IMR-90 (cell line): ENCODE measurements at places on chromosomes 2 and 18. TPM values are rescaled to one million over a fixed set of nuclear protein-coding genes. Genes with fewer than 3 reads are reported as not detected.

- no peaks in the 10 kb centered on the region for H3K27me3 ChIP-seq
- H3K4me1 ChIP-seq = no peaks in the 10 kb centered on the region
These were observed 755 bp downstream of the EIF4E2 start for GRCh38 chr2:232551250-232551638.

DNA sequence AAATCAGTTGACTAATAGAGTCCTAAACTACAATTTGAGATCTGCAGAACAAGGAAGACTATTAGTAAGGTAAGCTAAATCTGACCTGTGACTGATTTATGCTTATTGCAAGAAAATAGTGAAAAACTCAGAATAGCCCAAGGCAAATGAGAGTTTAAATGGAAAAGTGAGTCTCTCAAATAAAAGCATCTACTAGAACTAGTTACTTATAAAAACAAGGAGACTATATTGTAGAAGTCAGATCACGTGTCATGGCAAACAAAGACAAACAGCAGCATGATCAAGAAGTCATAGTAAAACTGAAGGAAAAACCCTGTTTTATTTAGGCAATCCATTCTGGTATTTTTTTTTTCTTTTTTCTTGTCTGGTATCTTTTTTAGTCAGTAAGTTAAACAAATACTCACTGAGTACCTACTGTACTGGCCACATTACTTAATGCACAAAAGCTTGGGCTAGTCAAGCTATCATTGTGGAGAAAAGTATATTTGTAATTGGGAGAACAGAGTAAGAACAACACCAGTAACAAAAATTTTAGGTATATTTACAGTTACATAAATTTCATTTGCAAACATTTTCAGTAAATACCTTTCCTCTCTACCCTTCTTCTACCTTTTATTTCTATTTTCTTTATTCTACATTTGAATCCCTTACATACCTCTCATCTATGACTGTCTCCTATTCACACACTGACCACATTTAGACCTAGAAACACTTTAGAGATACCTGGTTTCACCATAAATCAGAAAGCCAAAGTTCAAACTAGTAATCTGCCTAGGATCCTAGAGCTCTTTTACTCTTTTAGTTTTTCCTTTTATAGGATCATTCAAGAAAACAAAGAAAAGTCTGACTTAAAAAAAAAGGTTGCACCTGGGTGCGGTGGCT, 23.7 kb downstream of the CCDC88A start:
- no peaks in the 10 kb centered on the region for H3K4me1 ChIP-seq
- no peak overlapping the region for H3K27ac ChIP-seq
- no peak overlapping the region for H3K4me3 ChIP-seq
- no peak for DNase-seq
- peaks cover under 1% of the 10 kb centered on the region for H3K36me3 ChIP-seq

Gene CTDSP1
- 17.5 and 19.7 TPM in 2 replicates for total RNA-seq

Gene LRP1B
- total RNA-seq = under 0.01 TPM in 2 replicates

- no peak overlapping the region for H3K4me3 ChIP-seq
- H3K27ac ChIP-seq = no peak overlapping the region
- DNase-seq = no peak
- H3K27me3 ChIP-seq = no peaks in the 10 kb centered on the region
- H3K4me1 ChIP-seq = peaks cover 4% of the 10 kb centered on the region
These were observed 48.0 kb upstream of the TLK1 start for GRCh38 chr2:171208657-171209056.

GRCh38 chr2:176100547-176101140, 1.0 kb downstream of the HOXD12 start:
- H3K36me3 ChIP-seq = no peaks in the 10 kb centered on the region
- H3K27ac ChIP-seq = no peak overlapping the region
- H3K4me1 ChIP-seq = peaks cover 3% of the 10 kb centered on the region; the same call in 1 of the 2 replicates
- no peak overlapping the region for H3K4me3 ChIP-seq
- peaks cover 95% of the 10 kb centered on the region for H3K27me3 ChIP-seq
- DNase-seq = no peak

DNA sequence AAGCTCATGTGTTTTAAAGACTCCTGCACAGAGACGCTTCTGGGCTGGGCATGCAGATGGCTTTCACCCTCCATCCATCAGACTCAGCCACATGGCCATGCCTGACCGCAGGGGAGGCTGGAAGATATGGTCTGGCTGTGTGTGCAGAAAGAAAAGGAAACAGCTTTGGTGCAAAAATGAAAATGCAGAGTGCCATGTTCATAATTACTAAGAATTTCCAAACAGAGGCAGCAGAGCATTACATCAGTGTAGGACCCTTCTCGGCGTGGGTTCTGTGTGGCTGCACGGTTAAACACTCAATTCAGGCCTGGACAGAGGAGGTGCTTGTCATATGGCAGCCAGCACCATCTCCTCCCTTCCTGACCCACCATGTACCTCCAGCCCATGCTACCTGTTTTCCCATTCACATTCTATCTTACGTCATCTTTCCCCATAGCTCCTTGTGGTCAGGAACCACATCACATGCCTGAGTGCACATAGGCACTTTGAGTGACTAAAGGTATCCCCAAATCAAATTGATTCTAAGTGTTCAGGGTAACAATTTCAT, 200.3 kb upstream of the ID2 start:
- no peak for DNase-seq
- no peak overlapping the region for H3K4me3 ChIP-seq
- no peak overlapping the region for H3K27ac ChIP-seq
- peaks cover 1% of the 10 kb centered on the region; the same call in 1 of the 2 replicates for H3K4me1 ChIP-seq

GRCh38 chr2:173830170-173830569, 135.0 kb downstream of the SP3 start:
- DNase-seq = no peak
- no peaks in the 10 kb centered on the region for H3K36me3 ChIP-seq
- peaks cover 13% of the 10 kb centered on the region for H3K27me3 ChIP-seq
- H3K27ac ChIP-seq = no peak overlapping the region

Gene GPAT2
- total RNA-seq = 0.28 and 0.36 TPM in 2 replicates

DNA sequence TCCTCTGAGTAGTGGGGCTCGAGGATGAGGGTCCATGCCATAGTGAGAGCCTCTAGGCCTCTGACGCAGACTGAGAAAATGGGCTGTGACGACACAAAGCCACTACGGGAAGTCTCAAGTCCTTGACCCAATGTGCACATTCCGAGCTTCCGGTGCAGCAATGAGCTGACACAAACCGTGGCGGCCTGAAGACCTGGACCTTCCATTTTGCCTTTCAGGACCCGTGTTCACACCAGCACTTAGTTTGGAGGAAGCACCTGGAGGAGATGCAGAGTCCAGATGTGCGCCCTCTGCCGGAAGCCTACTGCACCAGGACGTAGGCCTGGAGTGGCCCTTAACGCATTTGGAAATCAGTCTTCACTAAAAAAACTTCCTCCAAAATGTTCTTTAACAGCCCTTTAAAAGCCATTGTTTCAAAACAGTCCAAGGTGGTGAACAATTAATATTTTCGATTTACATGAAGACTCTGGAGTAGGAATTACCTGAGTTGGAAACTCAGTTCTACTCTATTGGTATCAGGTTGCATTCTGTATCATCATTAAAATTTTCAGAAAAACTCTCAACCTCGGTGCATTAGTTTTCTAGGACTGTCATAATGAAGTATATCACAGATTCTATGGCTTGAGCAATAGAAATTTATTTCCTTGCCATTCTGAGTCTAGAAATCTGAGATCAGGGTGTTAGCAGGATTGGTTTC, 33.9 kb downstream of the BMP10 start:
- peaks cover 5% of the 10 kb centered on the region for H3K4me1 ChIP-seq
- H3K36me3 ChIP-seq = no peaks in the 10 kb centered on the region
- no peaks in the 10 kb centered on the region for H3K27me3 ChIP-seq

- H3K27me3 ChIP-seq = no peaks in the 10 kb centered on the region; the same call in 1 of the 2 replicates
- H3K4me1 ChIP-seq = no peaks in the 10 kb centered on the region
- DNase-seq = no peak
- no peak overlapping the region for H3K4me3 ChIP-seq
- H3K36me3 ChIP-seq = no peaks in the 10 kb centered on the region
These were observed 167.6 kb upstream of the CTAGE1 start for GRCh38 chr18:22585333-22585732.

Gene PKDCC
- total RNA-seq = 50.3 and 55.6 TPM in 2 replicates

DNA sequence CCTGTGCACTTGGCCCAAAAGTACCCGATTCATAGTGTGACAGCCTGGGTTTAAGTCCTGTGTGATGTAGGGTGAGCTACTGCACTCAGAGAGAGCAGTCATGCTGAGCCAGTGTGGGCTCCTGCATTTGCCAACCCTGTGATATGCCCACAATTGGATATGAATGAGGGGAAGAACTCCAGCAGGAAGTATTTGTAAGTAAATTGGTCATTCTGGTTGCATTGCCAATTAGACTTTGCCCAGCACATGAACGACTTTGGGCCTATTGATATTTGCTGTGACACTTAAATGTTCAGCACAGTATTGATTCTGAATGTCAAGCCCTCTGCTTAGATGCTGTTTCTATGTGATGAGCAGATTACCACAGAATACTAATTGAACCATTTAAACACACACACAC, 570.9 kb downstream of the PIK3C3 start:
- H3K27me3 ChIP-seq = no peaks in the 10 kb centered on the region
- H3K36me3 ChIP-seq = no peaks in the 10 kb centered on the region
- no peak overlapping the region for H3K27ac ChIP-seq
- no peak for DNase-seq
- H3K4me3 ChIP-seq = no peak overlapping the region

Gene TMEFF2
- total RNA-seq = 1.3 and 1.4 TPM in 2 replicates

- H3K4me1 ChIP-seq = no peaks in the 10 kb centered on the region
- peaks cover 1% of the 10 kb centered on the region; the same call in 1 of the 2 replicates for H3K27me3 ChIP-seq
- no peaks in the 10 kb centered on the region for H3K36me3 ChIP-seq
- H3K27ac ChIP-seq = no peak overlapping the region
These were observed 266.3 kb upstream of the SLC14A2 start for GRCh38 chr18:45349019-45349418.
